ENCODE measurements at places on chromosomes 5 and 9.

DNA sequence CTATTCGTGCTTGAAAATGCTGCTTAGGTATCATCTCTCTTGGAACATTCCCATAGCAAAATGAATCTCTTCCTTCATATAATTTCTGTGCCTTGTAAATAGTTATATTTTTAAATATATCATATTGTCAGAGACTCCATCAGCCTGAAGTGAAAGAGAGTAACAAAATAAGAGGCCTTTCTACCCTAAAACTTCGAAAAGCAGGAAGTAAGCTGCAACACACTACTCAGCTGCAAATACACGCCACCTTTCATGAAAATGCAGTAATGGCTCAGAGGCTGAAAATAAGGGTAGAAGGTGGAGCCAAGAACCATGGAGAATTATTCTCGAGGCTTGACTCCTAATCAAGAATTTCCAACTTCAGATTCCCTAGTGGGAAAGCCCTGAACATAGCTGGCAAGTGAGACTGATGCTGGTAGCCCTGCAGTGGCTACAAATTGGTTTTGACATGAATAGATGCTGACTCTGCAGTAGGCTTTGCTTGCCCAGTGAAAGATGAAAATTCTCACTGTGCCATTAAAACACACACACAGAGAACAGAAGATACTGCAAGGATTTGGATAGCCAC lies 30.2 kb upstream of the PTGER4 start:
- DNase-seq: no peak

DNA sequence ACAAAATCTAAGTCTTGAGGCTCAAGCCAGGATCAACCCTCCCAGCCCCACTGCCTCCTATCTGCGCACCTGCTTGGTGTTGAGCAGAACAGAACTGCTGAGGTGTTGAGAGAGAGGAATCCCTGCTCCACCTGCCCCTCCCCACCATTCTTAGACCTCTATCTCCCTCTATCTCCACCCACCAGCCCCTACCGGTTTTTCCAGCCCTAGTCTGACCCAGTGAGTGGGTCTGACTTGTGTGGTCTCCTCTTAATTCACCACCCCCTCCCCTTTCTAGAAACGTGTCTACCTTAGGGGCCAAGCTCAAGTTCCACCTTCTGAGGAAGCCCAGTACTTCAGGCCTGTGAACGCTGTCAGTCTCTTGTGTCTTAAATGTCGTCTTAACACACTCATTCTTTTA lies 93.7 kb downstream of the ARHGAP26 start:
- DNase-seq: no peak

DNA sequence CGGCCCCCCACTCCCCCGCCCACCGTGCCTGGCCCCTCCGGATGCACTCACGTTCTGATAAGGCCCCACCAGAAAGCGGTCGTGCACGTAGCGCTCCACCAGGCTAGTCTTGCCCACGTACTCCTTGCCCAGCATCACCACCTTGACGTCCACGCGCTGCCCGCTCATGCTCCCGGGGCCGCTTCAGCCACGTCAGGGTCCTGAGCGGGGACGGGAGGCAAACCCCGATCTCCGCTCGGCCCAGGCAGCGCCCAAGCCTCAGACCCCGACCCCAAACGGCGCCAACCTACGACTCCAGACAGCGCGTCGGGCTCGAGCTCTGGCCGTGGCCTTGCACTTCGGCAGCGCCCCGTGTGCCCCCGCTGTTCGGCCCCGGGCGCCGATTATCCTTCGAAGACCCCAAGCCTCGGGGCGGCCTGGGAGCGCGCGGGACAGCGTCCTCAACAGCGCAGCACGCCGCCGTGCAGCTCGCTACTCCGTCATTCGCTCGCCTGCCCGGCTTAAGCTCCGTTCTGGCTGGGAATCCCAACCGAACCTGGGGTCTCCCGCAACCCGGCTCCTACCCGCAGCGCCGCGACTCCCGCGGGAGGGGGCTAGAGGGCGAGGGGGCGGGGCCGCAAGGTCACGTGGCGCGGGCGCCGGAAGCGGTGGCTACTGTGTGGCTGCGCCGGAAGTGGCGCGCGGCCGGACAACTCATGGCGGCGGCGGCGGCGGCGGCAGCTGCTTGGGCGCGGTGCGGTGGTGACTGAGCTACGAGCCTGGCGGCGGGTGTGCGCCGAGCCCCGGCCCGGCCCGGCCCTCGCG lies at the start of the genes PRELID1 and RAB24:
PRELID1 (plus strand) TSS at position 679 of the 804 bp plus-strand sequence. CDS start 187 bp downstream, outside the sequence.
RAB24 (minus strand) TSS at position 599 of the 804 bp plus-strand sequence; CDS start at position 168, 431 bp downstream.
- DNase-seq: peak; percentile 72

DNA sequence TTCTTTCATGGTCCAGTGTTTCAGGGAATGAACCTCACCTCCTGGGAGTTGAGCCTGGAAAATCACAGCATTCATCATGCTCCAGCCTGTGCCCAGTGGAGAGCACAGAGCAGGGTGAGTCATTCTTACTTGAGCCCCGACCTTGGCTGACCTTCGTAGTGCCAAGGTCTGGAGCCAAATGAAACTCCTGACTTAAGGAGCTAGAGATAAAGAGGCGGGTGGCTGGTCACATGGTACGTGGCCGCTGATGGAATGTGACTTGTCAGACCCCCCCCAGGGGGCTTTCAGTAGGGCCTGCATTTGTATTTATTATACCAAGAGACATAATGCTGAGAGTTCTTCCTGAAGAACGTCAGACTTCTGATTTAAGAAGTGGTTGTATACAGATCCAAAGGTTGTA lies 15.0 kb upstream of the PIP5K1B start:
- DNase-seq: no peak

GRCh38 chr9:120920806-120921178 lies 5.8 kb downstream of the TRAF1 start:
- no peak for DNase-seq

DNA sequence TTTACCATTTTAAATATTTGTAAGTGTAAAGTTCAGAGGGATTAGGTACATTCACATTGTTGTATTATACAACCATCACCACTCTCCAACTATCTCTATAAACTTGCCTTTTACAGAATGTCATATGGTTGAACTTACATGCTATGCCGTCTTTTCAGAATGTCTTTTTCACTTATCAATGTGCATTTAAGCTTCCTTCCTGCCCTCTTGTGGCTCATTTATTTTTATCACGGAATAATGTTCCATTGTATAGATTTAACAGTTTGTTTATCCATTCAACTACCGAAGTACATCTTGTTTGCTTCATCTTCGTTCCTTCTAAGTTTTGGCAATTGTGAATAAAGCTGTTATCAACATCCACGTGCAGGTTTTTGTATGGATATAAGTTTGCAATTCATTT lies 133.3 kb upstream of the C6 start:
- DNase-seq: no peak

GRCh38 chr5:115565233-115565632 lies 20.7 kb upstream of the FEM1C start:
- no peak for DNase-seq

Measured in right renal cortex interstitium (tissue), 3 donors.